Renal cortical epithelial cell (primary cell): ENCODE measurements at places on chromosomes 5 and 9.
A peak's percentile ranks its signal among the peaks of the same experiment; 100 is the strongest.

DNA sequence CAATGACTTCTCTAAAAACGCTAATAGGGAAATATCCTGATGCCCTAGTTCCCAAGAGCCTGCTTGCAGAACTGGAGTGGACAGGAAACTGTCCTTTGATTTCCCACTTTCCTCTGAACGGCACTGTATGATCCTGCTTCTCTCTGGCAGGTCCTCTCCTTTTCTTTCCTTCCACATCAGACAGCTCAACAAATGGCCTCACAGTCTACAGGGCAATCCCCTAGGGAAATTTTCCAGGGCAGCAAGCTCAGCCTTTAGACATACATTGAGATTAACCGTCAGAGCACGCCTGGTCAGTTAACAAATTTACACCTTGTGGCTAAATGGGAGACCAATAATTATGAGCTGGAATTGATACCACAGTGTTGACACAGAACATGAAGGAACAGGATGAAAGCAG, 164.9 kb downstream of the SLC24A2 start:
- no peak for DNase-seq

- DNase-seq, result no peak
These were observed 180.5 kb downstream of the RAB3C start for GRCh38 chr5:58763390-58763789.

- DNase-seq, result no peak
These were observed 1006.9 kb upstream of the CTNND2 start for GRCh38 chr5:12911156-12911555.

DNA sequence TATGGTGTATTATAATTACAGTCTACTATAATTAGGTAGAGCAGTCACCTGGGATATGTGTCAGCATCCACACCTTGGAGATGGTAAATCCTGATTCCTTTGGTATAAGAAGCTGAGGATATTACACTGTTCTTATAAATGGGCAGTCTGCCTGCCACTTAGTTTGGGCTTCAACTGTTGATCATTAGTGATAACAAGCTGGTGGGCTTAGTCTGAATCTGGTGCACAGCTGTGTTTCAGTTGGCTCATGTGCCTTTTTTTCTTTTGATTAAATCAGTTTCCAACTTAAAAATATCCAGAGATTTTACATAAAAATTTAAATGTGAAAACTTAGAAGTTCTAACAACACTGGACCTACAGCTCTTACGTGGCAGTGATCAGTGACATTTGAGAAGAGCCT, 21.2 kb downstream of the LVRN start:
- DNase-seq, result no peak

DNA sequence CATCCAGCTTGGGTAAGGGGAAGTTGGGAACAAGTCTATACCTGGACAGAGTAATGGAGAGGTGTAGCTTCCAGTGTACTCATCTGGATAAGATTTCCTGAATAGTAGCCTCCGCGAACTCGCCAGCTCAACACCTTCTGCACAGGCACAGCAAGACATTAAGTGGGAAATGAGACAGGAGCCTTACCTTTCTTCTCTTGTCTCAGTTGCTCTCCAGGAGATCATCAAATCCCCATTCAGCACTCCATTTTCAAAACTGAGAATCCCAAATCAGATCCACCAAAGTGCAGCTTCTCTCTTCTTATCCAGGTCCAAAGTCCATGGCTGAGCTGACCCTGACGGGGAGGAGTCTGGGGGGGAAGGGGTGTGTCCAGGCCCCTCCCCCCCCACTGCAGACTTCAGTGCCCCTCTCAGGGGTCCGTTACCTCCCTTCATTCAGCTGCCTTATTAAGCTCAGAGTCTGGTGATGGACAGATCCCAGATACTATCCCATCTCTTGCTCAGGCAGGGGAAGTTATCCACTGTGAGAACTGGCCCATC, 5.9 kb upstream of the MGAT1 start:
- no peak for DNase-seq

DNA sequence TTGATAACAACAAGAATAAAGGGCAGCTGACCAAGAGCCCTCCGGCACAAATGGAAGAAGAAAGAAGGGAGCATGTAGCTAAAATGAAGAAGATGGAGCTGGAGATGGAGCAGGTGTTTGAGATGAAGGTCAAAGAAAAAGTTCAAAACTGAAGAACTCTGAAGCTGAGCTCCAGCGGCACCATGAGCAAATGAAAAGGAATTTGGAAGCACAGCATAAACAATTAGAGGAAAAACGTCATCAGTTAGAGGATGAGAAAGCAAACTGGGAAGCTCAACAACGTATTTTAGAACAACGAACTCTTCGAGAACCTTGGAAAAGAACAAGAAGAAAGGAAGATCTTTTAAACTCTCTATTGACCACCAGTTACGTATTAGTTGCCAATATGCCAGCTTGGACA, 100.9 kb downstream of the GABBR2 start:
- no peak for DNase-seq

GRCh38 chr5:56356836-56357160, 123.7 kb upstream of the ANKRD55 start:
- DNase-seq, result peak; percentile 88

- DNase-seq, result no peak
These were observed 126.2 kb upstream of the DMRT1 start for GRCh38 chr9:715300-715699.

GRCh38 chr5:153974131-153974812, 64.4 kb downstream of the FAM114A2 start:
- peak; percentile 34 for DNase-seq

GRCh38 chr9:134561427-134562145, 80.0 kb upstream of the COL5A1 start:
- no peak for DNase-seq
